ENCODE measurements at places on chromosomes 1 and 21.

GRCh38 chr21:31964692-31965091 is 91.9 kb downstream of the HUNK start:
- no peak for DNase-seq

GRCh38 chr1:173714441-173714758 is 381 bp upstream of the KLHL20 start:
- DNase-seq = no peak

- DNase-seq = peak; percentile 43
Observed at GRCh38 chr1:19250629-19251304, 557 bp downstream of the EMC1 start.

GRCh38 chr1:6585081-6585722 is 5.4 kb downstream of the ZBTB48 start:
- no peak for DNase-seq

All from activated T-cell treated with anti-CD3 and anti-CD28 coated beads, Interleukin-2, amount 50 U/mL, for 24 hours (primary cell).